ENCODE measurements at places on chromosomes 1 and 21.
A peak's percentile ranks its signal among the peaks of the same experiment; 100 is the strongest.

- no peak for DNase-seq
Measured at GRCh38 chr1:168504064-168504837, 39.5 kb downstream of the XCL2 start.

- DNase-seq, result no peak
Measured at GRCh38 chr1:56148326-56149193, 430.8 kb downstream of the PLPP3 start.

- DNase-seq, result no peak
Measured at GRCh38 chr1:30904962-30905335, 3.6 kb downstream of the SDC3 start.

- no peak for DNase-seq
Measured at GRCh38 chr1:76632136-76632535, 235.1 kb upstream of the ST6GALNAC5 start.

GRCh38 chr21:36535618-36536241 is 55.8 kb upstream of the CLDN14 start:
- no peak for DNase-seq

- DNase-seq, result no peak
Measured at GRCh38 chr1:1183833-1184775, 10.4 kb downstream of the TTLL10 start.

DNA sequence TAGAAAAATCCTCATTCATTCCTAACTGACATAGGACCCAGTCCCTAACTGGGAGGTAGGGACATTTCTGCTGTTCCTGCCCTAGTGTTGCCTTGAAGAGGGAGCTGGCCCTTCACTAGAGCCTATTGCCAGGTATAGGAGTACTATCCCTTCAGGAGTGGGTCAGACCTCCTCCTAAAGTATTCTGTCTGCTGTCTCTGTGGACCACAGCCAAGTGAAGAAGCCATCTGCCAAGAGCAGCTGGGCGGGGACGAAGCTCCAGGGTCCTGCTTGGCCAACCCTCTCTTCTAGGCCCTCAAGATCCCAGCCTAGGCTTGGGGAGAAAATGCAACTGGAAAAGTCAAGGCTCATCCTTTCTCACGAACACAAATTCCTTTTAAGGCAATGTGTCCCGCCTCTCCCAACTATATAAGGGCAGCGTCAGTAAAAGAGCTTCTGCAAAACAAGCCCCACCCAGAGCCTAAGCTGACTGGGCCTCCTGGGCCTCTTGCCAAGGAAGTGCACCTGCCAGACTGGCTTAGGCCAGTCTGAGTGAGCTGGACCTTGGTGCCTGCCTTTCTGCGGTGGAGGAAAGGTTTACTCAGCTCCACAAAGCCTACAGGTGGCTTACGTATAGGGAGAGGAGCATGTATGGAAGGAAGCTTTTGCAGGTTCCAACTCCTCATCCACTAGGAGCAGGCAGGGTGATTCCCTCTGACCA is 638 bp upstream of the TUFT1 start:
- DNase-seq, result peak; percentile 37

DNA sequence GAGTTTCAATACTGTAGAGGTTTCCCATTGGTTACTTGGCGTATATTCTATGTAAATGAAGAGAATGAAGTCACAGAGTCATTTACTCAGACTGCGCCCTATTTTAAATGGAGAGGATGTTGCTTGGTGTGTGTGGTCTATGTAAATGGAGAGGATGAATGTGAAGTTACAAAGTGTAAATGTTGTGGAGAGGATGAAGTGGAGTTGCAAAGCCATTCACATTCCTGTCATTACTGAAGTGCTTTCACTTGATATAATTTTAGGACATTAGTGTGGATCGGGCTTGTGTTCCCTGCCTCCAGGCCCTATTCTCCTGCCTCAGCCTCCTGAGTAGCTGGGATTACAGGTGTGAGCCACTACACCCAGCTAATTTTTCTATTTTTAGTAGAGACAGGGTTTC is 99.4 kb upstream of the CACYBP start:
- DNase-seq, result no peak

DNA sequence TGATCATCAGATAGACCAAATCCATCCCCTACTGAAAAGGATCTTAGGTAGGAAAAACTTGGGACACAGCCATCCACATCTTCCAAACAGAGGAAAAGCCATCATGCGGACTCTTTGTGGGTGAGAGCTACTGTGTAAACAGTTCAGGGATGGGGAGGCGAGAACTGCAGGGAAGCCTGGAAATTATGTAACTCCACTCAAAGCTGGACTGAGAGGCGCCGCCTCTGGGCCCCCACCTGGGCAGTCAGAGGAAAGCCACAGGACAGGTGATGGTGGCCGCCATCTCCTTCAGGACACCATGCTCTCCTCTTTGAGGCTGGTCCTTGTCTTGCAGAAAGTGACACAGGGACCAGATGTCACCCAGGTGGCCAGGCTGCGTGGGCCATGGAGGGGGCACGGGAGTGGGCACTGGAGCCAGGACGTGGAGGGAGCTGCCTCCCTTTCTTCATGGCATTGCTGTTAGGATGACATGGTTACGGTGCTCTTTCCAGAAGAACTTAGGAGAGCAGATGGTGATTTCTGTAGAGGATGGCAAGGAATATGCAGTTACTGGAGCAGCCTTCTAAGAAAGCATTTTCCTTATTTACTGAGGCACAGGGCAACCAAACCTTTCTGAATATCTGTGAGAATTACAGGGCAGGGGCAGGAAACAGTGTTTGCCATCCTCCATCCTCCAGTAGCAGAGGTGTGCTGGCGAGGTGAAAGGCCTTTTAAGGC is 32.0 kb upstream of the TDRD10 start:
- DNase-seq, result no peak

GRCh38 chr1:204882479-204882878 is 11.8 kb downstream of the NFASC start:
- DNase-seq, result no peak

DNA sequence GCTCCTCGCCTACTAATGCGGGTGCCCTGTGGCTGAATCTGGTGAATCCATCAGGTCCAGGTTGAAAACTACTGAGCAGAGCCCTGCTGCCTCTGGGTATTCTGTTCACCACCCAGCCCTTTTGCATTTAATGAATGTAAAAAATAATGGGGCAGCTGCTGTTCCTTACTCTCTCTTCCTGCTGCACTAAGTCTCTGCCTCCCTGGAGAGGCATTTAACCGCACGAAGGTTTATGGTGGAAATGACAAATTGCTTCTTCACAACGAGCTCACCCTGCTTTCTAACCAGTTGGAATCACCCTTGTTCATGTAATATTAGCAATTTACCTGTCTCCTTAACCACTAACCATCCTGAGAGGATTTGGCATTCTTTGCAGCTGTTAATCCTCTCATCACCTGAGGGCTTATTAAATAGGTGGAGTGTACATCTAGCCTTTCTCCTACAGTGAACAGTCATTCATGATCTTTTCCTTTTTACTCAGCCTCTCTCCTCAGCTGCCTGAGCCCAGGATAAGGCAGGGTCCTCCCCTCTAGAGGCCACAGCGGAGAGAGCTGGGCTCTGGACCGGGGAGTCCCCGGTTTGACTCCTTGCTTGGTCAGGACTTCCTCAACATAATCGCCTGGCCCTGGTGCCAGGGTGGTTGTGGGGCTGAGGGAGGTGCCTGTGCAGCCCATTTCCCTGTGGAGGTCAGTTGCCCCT is 97.6 kb downstream of the NOS1AP start:
- DNase-seq, result no peak

DNA sequence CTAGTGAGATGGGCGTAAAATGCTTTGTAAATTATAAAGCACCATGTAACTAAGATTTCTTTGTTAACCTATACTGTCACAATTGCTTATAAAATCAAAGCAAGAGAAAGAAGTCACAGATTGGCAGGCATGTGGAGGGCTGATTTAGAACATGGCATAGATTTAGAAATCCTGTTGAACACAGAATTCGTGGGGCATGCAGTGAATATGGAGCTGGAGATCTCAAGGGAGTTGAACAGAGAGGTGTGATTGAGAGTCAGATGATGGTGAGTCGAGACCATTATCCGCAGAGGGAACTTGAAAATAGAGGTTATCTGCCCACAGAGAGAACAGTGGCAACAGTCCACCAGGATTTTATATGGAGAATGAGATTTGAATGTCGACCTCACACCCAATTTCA is 27.6 kb downstream of the PBX1 start:
- no peak for DNase-seq

DNA sequence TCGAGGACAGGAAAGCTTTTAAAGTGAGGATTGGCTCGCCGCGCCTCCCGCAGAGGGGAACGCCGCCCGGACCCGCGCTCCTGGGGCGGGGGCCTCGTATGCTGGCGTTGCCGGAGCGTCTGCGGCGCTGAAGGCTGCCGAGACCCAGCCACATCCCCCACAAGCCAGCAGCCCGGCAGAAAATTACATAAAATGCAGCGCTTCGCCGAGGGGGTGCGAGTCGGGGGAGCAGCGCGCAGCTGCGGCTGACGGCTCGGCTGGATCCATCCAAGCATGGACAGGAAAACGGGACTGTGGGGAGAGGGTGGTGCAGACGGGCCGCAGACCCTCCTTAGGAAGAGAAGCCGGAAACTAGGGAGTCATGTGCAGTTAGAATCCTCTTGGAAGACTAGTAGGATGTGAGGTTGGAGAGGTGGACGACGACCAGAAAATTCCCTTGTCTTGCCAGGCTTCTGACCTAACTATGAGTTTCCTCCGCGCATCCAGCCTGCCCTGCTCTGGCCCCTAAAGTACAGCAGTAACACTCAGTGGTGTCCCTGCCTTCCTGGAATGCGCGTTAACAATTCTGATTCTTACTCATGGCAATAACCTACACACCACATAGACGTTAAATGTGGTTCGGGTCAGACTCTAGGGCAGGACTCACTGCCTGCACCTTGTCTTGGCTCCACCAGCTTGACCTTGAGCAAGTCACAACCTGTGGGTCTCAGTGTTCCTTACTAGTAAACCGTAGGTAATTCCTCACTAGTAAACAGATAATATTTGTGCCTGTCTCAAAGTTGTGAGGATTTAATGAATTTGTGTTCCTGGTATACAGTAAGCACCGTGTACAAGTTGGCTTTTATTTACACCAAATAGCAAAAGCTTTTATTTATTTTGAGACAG is 953 bp upstream of the BRWD1 start:
- peak; percentile 47 for DNase-seq

DNA sequence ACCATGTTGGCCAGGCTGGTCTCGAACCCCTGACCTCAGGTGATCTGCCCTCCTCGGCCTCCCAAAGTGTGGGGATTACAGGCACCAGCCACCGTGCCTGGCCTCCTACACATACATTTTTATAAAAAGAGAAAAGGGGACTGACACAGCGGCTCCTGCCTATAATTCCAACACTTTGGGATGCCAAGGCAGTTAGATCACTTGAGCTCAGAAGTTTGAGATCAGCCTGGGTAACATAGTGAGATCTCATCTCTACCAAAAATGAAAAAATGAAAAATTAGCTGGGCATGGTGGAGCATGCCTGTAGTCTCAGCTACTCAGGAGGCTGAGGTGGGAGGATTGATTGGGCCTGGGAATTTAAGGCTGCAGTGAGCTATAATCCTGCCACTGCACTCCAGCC is 23.4 kb downstream of the ZNF281 start:
- DNase-seq, result no peak

DNA sequence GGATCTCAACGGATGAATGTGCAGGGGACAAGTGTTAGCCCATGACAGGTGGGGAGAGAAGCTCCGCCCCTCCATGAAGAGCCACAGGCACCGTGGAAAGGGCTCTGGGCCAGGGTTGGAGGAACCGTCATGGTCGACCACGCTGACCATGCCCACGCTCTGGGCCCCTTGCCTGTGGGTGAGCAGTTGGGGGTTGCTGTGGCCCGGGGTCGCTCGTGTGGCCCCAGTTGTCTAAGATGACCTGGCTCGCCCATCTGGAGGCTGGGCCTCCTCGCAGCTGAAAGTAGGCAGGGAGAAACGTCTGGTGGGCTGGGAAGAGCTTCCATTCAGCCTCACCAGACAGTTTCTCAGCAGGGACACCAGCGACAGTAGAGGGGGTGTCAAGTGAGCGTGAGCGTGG is 13.1 kb upstream of the UTS2 start:
- no peak for DNase-seq

DNA sequence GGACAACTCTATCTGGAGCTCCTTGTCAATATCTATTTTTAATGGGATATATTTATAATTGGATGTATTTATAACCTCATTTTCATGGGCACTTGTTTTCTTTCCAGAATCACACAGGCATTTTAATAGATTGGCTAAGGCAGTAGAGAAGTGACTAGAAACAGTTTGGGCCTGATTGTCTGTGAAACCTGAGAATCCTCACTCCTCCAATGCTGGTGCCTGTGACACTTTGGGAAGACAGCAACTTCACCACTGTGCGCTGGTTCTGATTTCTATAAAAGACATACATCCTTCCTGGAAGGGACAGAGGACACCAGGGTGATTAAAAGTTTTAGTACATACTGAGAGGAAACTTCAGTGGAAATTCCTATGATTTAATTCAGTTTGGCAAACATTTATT is 39.6 kb upstream of the RXRG start:
- no peak for DNase-seq

DNA sequence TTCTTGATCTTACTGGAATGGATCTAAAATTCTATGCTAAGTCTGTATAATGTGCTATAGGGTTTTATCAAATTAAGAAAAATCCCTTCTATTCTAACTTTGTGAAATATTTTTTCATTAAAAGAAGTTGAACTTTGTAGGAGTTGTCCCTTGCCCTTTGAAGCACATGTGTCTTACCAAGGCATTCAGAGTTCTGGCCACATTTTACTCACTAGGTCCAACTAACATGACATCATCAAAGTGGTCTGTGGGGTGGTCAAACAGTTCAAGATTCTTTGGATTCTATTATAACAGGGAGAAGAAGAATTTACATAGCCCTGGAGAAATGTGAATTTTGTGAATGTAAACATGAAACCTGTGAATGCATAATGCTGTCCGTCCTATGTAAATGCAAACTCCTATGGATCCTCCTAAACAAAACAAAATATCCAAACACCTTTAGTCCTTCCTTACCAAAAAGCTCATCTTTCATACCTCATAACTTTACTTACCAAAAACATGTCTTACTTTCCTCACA is 88.7 kb downstream of the EBNA1BP2 start:
- DNase-seq, result no peak

DNA sequence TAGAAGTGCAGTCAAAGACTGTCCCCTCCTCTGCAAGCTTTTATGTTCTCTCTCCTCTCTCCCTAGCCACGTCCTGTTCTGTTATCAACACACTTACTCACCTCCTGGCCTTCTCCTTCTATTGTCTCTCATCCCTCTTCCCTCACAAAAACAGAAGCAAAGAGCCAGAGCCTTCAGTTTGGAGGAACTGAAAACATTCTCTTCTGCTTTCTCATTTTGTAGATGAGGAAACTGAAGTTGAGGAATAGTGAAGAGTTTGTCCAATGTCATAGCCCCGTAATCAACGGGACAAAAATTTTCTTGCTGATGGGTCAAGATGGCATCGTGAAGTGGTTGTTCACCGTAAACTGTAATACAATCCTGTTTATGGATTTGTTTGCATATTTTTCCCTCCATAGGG is 1.9 kb downstream of the NLRP3 start:
- no peak for DNase-seq

GRCh38 chr21:14683063-14683462 is 136.9 kb upstream of the SAMSN1 start:
- no peak for DNase-seq

GRCh38 chr1:218743861-218744505 is 398.8 kb downstream of the TGFB2 start:
- no peak for DNase-seq

Data from CD4-positive, alpha-beta T cell (primary cell).